ACHN (cell line): ENCODE measurements at places on chromosomes 3 and 15.
A peak's percentile ranks its signal among the peaks of the same experiment; 100 is the strongest.

- no peak for DNase-seq
Measured at GRCh38 chr3:5055357-5056110, 66.6 kb upstream of the ARL8B start.

DNA sequence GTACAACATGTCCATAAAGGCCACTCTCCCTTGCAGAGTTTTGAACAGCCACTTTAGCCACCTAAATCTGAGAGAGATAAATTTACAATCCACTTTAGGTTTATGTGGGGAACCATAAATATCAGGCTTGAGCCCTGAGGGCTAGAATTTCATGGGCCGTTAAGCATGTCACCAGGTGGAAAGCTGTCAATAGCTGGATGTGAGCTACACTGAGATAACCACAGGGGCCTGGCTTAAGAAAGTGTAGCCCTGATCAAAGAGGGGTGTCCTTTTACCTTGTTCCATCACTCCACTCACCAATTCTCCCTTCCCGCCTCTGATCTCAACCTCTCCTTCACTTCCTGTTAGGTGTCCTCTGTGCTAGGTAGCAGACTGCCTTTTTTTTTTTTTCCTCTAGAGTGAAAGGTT is 172.8 kb upstream of the ICE2 start:
- DNase-seq = no peak

- no peak for DNase-seq
Measured at GRCh38 chr3:33322412-33322811, 45.2 kb downstream of the FBXL2 start.

DNA sequence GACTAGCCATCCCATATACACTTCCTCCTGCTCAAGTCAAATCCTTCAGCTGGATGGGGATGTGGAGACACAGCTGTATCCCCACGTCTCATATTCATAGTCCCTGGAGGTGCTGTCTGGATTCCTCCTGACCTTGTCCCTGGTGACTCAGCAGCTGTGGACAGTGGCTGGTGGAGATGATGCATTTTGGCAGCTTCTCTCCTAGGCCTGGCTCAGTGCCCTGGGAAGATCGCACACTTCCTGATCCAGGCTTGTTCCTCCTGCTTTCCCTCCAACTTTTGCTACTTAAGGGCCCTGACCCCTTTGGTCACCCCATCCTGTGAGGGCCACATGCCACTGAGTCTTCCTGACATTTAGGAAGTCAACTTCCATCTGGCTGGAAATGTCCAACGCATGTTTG is 44.4 kb downstream of the ADAMTSL3 start:
- DNase-seq = peak; percentile 53

GRCh38 chr15:70479056-70479455 is 284.3 kb downstream of the UACA start:
- DNase-seq = no peak

DNA sequence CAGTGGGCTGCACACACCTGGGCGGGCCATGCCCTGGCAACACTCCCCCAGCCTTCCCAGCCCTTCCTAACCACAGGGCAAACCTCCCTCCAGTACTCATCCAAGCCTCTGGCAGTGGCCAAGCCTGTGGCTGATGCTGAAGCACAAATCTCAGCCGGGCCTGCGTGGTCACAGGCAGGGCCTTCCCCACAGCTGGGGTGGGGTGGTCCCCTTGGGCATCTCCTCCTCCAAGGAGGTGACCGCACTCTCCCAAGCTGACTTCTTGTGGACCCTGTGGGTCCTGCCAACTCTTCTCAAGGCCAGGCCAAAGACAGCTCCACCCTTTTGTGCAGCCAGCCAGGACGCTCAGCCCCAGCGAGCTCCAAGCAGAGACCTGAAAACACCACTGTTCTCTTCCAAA is 21.4 kb downstream of the GRAMD2A start:
- no peak for DNase-seq

DNA sequence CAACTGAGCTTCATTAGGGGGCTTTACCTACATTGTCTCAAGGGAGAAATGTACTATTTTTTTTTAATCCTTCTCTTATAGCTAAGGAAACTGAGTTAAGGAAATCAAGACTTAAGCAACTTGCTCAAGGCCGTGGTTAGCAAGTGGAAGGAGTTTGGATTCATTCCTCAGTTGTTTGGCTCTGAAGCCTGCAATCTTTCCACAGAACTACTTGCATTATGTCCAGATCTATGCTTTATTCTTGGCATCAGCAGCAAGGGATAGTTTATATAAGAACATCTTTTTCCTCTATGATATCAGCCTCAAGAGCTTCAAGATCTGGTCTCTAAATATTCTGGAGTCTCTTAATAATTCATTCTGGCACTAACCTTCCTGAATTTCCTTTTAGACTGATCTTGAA is 182.4 kb downstream of the SV2B start:
- DNase-seq = no peak

- DNase-seq = no peak
Measured at GRCh38 chr3:193842029-193842798, 249.2 kb downstream of the OPA1 start.

DNA sequence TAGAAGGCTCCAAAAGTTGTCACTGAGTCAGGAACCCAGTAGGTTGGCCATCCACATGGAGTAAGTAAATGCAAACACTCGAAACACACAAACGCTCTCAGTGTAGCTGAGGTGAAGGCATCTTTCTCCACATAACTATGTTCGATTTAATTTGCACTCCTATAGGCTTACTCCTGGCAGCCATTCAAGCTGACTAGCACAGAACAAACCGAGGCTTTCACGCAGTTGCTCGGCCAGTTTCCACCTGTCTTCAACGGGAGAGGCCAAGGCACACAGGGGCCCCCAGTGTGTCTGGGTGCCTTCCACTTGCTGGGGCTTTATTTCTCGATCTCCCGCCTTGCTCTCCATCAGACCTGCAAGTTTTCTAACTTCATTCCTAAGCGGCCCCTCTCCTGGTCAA is 18.9 kb downstream of the RGMA start:
- DNase-seq = no peak

DNA sequence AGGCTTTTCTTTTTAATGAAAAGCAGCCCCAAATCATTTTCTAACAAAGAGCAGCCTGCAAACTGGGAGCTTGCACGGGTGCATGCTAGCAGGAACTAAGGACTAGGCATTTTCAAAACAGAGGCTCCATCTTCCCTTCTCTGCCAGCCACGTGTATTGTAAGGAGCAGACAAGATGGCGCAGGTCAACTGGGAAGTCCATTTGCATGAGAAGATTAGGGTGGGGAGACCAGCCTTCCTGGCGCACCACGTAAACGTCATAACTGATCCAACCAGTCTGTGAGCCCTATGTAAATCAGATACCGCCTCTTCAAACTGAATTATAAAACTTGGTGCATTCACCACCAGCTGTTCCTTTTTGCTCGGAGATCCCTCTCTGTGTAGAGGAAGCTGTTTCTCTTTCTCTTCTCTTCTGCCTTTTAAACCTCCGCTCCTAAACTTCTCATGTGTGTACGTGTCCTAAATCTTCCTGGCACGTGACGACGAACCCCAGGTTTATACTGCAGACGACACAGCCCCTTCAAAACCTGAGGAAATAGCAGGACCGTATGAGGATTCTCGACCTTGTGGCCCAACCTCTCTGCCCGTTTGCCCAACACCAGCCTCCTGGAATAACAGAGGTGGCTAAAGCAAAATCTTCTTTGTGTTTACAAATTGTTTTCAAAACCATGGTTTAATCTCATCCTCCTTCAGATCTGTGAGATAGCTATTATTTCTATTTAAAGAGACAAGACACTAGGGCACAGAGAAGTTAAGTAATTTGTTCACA is 26.4 kb upstream of the SLC30A4 start:
- no peak for DNase-seq

DNA sequence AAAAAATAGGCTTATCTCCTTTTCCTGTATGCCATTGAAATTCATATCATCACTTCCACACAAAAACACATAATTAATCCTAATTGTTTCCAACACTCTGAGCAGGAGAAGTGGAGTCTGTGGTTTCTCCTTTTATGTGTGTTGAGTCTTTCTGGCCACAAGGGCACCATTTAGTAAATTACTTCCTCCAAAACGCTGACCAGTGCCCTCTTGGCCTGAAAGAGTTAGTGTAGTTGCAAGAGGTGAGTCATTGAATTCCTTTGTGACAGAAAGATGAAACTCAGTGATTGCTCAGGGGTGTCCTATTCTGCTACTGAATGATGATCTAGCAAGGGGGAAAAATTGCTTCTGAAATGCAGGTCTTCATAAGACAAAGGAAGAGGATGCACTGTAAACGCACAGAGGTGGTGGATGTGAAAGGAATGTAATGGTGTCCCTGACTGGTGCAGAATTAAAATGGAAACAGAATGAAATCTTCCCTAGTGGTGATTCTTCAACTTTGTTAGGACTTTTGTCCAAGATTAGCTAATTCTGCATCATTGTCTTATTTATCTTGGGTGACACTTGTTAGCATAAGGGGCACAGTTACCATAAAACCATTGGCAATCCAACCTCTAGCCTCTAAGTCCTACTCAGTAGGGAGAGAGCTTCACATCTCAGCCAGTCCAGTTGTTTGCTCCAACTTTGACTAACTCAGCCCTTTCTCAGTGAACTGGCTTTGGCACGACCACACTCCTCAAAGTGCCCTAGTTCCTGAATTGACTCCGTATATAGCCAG is 208.4 kb upstream of the NANOGP8 start:
- peak; percentile 84 for DNase-seq

GRCh38 chr15:88913017-88913849 is at the start of gene MFGE8:
Gene MFGE8, minus strand, starts transcription at chr15:88913379. Its CDS starts 60 bp downstream, at chr15:88913319.
- DNase-seq = peak; percentile 59

DNA sequence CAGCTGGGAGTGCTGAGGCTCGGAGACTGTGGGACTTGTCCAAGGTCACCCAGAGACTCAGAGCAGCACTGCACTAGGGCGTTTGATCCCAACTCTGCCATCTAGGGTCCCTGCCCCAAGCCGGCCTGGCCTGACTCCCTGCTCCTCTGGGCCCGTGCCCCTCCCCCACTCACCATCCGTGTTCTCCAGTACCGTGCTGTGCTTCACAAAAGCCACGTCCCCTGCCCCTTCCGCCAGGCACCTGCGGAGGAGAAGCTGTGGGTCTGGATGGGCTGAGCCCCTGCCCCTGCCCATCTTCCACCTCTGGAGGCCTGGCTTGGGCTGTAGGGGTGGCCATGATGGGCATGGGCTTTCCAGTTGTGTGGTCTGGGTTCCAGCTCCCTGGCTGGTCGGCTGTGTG is 8.4 kb downstream of the MELTF start:
- no peak for DNase-seq

GRCh38 chr3:186216900-186217819 is 108.3 kb upstream of the ETV5 start:
- no peak for DNase-seq

DNA sequence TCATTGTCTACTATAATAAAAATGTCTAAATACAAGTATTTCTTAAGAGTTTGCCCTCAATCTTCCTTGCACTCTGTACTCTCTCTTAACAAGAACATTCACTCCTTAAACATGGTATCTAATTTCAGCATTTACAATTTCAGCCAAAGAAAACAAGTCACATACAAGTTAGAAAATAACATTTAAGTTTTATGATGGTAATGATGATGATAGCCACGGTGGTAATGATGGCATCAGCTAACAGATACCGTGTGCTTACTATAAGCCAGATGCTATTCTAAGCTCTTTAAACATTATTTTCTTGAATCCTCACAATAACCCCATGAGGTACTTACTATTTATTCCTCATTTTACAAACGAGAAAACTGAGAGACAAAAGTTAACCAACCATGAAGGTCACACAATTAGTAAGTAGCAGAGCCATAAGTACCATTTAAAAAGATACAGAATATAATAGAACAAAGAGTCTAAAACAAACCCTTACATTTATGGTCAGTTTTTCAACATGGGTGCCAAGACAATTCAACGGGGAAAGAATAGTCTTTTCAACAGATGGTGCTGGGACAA is 7.4 kb downstream of the SPICE1 start:
- DNase-seq = no peak

GRCh38 chr3:32229565-32229964 is 8.9 kb upstream of the CMTM8 start:
- no peak for DNase-seq

DNA sequence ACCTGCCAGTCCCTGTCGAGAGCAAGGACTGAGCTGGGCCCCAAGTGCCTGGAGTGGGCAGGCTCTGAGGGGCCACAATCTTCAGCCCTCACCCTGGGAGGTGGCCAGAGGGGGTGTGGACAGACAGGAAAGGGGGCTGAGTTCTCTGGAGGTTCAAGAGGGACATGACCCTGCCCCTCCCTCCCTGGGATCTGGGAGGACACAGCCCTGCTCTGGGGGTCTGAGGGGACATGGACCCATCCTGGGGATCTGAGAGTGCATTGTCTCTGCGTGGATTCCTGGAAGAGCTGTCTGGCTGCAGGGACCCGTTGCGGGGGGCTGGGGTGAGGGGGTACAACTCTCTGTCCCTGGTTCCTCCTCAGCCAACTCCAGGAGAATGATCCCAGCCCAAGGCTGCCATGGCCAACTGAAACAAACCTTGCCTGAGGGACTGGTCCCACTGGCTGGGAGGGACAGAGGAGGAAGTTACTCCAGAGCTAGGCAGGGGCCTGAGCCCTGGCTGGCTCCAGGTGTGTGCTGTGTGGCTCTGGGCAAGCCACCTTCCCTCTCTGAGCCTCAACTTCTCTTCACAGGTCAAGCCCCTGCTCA is 29.0 kb downstream of the PTH1R start:
- DNase-seq = no peak

DNA sequence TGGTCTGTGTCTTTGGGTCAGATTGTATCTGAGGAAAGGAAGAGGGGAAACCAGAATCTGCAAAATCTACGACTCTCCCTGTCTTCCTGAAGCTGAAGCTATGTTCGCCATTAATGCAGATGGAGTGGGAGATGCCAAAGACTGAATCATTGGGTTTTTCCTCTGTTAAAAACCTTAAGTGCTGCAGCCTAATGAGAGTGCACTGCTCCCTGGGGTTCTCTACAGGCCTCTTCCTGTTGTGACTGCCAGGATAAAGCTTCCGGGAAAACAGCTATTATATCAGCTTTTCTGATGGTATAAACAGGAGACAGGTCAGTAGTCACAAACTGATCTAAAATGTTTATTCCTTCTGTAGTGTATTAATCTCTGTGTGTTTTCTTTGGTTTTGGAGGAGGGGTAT is 24.0 kb downstream of the RMDN3 start:
- no peak for DNase-seq

DNA sequence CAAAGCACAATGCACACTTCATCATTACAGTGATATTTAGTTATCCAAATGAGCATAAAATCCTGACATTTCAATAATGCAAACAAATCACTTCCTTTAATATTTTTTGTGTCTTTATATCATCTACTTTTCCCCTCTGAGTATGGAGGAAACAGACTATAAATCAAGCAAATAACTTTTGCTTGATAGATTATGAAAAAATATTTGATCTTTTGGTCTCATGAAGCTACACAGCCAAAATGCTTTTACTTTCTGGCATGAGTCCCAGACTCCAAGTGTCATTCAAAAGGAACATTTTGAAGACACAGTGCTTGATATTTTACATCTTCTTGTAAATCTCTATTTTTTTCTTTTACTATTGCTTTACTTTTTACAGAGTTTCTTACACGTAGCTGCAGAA is 215.3 kb upstream of the ROBO1 start:
- DNase-seq = no peak

DNA sequence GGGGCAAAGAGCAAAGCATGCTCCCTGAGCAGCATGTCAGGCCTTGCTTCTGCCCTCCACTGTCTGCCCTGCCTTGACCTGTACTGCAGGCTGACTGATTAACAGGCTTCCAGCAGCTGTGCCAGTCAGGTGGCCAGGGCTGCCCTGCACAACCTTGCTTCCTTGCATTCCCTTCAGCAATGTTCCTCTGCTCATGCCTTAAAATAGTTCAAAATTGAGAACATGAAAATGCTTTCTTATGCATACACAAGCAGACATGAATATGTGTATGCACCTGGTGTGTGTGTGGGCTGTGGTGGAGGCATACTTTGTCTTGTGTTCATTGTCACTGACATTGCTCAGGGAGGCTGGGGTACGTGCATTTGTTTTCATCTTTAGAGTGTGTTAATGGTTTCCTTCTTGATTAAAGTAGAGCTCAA is 1.2 kb upstream of the SLC22A13 start:
- no peak for DNase-seq
